Muscle of leg (tissue), 16 donors: ENCODE measurements at places on chromosomes 2 and 18.

GRCh38 chr2:204339212-204339715 lies 206.0 kb upstream of the PARD3B start:
- H3K4me3 ChIP-seq: no peak overlapping the region
- H3K4me1 ChIP-seq: peaks cover 2% of the 10 kb centered on the region
- DNase-seq: no peak
- no peaks in the 10 kb centered on the region for H3K36me3 ChIP-seq

DNA sequence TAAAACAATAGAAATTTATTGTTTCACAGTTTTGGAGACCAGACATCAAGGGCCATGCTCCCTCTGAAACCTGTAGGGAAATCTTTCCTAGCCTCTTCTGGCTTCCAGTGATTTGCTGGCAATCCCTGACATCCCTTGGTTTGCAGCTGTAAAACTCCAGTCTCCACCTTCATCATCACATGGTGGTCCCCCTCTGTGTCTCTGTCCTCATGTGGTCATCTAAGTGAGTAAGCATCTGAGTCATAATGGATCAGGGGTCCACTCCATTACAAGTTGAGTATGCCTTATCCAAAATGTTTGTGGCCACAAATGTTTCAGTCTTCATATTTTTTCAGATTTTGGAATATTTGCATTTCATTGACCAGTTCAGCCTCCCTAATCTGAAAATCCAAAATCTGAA lies 5.6 kb upstream of the SGPP2 start:
- H3K27me3 ChIP-seq: peaks cover 16% of the 10 kb centered on the region
- H3K27ac ChIP-seq: no peak overlapping the region
- no peak for DNase-seq

GRCh38 chr2:190382851-190383250 lies 25.3 kb upstream of the MFSD6 start:
- no peak overlapping the region for H3K4me3 ChIP-seq
- peak; percentile 67 for DNase-seq
- no peak overlapping the region for H3K27ac ChIP-seq
- H3K36me3 ChIP-seq: no peaks in the 10 kb centered on the region
- peaks cover 13% of the 10 kb centered on the region for H3K4me1 ChIP-seq

DNA sequence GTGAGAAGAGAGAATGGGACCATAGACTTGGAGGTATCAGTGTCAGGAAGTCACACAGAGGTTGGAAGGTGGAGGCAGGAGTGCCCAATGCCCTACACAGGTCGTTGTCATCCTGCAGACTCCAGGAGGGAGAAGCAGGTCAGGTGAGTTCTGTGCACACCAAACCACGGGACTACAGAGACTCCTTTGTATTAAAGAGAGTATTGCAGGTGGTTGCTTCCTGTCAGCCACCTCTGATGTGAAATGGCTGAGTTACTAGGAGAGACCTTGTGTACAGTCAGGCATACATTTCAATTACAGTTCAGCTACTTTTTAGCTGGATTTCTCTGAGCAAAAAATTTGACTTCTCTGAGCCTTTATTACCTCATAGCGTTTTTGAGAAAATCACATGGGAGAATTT lies 51.6 kb downstream of the SPP2 start:
- no peaks in the 10 kb centered on the region for H3K27me3 ChIP-seq
- no peak overlapping the region for H3K4me3 ChIP-seq
- H3K36me3 ChIP-seq: no peaks in the 10 kb centered on the region
- no peaks in the 10 kb centered on the region for H3K4me1 ChIP-seq
